Chondrocyte (in vitro differentiated cells): ENCODE measurements at places on chromosomes 3 and 15. TPM values are rescaled to one million over a fixed set of nuclear protein-coding genes. Genes with fewer than 3 reads are reported as not detected.

GRCh38 chr15:99104788-99105513, at the start of gene SYNM:
TSS of gene SYNM (plus strand) at chr15:99105080. CDS start at chr15:99105200, 120 bp downstream.
- DNase-seq = peak; percentile 94
- no peaks in the 10 kb centered on the region for H3K36me3 ChIP-seq
- no peak within 1 kb of the TSS for H3K27ac ChIP-seq
- H3K4me1 ChIP-seq = peaks cover 27% of the 10 kb centered on the region
- H3K27me3 ChIP-seq = peaks cover 4% of the 10 kb centered on the region

DNA sequence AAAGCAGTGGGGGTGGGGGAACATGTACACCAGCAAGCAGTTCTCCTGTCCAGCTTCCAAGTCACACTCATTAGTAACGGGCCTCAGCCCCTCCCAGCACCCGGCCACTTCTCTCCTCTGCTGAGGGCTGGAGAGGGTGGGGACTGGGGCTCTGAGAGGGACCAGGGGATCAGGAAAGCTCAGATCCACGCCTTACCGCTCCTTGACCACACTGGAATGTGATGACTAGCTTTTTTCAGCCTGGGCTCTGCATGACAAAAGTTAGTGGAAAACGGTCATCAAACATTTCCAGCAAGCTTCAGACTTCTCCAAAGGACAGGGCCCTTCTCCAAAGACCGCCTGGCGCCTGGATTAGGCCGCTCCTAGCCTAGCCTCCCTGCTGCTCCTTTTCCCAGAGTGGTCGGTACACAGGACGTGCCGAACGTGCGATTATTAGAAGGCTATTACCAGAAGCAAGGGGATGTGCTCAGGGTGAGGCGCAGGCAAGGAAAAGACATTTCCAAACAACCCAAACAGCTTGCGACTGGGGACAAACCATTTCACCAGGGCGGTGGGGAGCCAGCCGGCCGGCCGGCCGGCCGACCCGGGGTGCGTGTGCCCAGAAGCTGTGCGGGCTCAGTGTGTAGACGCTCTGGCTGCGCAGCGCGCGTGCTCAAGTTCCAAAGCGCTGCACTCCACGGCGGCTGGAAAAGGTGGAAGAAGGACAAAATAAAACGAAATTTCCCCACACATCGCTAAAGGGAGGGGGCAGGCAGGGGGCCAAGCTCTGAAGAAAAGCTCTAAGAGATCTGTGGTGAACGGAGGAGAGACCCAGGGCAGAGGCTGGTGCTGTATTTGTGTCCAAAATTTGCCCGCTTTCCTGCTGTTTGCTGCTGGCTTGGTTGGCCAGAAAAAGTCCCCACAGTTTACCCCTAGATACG, 51.0 kb upstream of the SSR3 start:
- H3K36me3 ChIP-seq = no peaks in the 10 kb centered on the region
- peak overlapping the region; percentile 97 for H3K27ac ChIP-seq
- peaks cover 39% of the 10 kb centered on the region for H3K4me1 ChIP-seq
- no peak for DNase-seq
- peak overlapping the region; percentile 75 for H3K4me3 ChIP-seq
- H3K27me3 ChIP-seq = no peaks in the 10 kb centered on the region

GRCh38 chr3:156559321-156559720, 4.4 kb upstream of the SSR3 start:
- no peak overlapping the region for H3K27ac ChIP-seq
- H3K36me3 ChIP-seq = no peaks in the 10 kb centered on the region
- H3K4me1 ChIP-seq = peaks cover 8% of the 10 kb centered on the region
- no peak for DNase-seq

GRCh38 chr15:77808075-77808474, 175.4 kb upstream of the LINGO1 start:
- DNase-seq = no peak
- H3K27ac ChIP-seq = no peak overlapping the region
- H3K4me3 ChIP-seq = no peak overlapping the region
- H3K36me3 ChIP-seq = no peaks in the 10 kb centered on the region
- peaks cover 9% of the 10 kb centered on the region for H3K27me3 ChIP-seq
- H3K4me1 ChIP-seq = peaks cover 5% of the 10 kb centered on the region

GRCh38 chr3:108509871-108510270, 525 bp downstream of the MYH15 start:
- no peaks in the 10 kb centered on the region for H3K27me3 ChIP-seq
- no peaks in the 10 kb centered on the region for H3K36me3 ChIP-seq
- no peak overlapping the region for H3K27ac ChIP-seq
- no peak for DNase-seq

DNA sequence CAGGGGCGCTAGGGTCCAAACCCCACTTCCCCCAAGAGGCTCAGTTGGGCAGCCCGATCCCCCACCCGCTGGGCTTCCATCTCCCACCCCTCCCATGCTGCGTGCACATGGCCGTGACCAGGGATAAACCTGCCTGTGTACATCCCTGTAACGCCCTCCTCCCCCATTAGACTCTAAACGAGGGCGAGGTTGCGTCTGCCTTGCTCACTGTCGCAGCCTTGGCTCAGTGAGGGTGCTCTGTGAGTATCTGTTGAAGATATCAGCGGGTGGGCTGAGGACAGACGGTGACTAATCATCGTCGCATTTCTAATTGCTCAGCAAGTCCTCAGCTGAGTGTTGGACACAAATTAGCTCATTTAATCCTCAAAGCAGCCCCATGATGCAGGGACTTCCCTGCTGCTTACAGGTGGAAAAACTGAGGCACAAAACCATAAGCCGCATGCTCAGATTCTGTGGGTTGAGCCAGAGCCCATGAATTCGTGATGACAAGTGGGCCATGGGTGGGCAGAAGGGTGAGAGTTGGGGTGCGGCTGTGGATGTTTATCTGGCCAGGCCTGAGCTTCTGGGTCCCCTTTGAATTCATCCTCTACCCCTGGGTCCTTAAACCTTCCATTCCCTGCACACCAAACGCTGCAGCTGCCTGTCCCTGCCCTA, 26.0 kb downstream of the FBLN2 start:
- peak overlapping the region; percentile 15 for H3K4me3 ChIP-seq
- DNase-seq = peak; percentile 59
- H3K27me3 ChIP-seq = no peaks in the 10 kb centered on the region
- H3K36me3 ChIP-seq = peaks cover 9% of the 10 kb centered on the region
- H3K27ac ChIP-seq = peak overlapping the region; percentile 61
- peaks cover 46% of the 10 kb centered on the region for H3K4me1 ChIP-seq

GRCh38 chr3:146967783-146968182, 362.6 kb upstream of the PLSCR5 start:
- H3K4me3 ChIP-seq = no peak overlapping the region
- H3K4me1 ChIP-seq = peaks cover 22% of the 10 kb centered on the region
- no peak for DNase-seq
- no peaks in the 10 kb centered on the region for H3K27me3 ChIP-seq
- H3K27ac ChIP-seq = peak overlapping the region; percentile 58

DNA sequence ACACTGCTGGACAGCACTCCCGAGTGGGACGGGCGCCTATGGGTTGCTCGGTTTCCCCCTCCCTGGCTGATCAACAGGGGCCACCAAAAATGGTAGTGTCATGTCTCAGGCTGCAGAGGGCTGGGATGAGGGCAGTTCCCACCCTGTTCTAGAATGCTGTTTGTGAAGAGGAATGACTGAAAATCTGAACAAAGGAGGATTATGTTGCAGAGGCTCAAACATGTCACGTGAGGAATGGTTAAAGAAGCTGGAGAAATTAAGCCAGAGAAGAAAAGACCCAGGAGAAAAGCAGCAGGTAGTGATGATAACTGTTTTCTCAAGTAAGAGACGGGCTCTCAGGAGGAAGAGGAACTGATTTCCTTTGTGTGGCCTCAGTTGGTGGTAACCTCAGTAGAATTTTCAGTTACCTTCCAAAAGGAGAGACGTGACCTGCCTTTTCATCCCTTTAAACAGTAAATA, 10.4 kb downstream of the SPG21 start:
- DNase-seq = no peak
- H3K36me3 ChIP-seq = peaks cover 26% of the 10 kb centered on the region
- H3K4me1 ChIP-seq = peaks cover 3% of the 10 kb centered on the region
- H3K4me3 ChIP-seq = no peak overlapping the region
- no peak overlapping the region for H3K27ac ChIP-seq

- H3K27ac ChIP-seq = no peak overlapping the region
- DNase-seq = no peak
- H3K27me3 ChIP-seq = no peaks in the 10 kb centered on the region
- no peaks in the 10 kb centered on the region for H3K36me3 ChIP-seq
- H3K4me1 ChIP-seq = peaks cover 16% of the 10 kb centered on the region
These were observed 56.9 kb downstream of the CADPS start for GRCh38 chr3:62818347-62818746.

DNA sequence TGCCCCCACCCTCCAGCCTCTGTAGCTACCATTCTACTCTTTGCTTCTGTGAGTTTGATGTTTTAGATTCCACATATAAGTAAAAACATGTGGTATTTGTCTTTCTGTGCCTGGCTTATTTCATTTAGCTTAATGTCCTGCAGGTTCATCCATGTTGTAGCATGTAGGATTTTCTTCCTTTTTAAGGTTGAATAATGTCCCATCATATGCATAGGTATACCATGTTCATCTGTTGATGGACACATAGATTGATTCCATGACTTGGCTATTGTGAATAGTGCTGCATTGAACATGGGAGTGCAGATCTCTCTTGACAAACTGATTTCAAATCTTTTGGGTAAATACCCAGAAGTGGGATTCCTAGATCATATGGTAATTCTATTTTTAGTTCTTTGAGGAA, 11.8 kb downstream of the THSD4 start:
- no peak overlapping the region for H3K4me3 ChIP-seq
- H3K27ac ChIP-seq = no peak overlapping the region
- peaks cover 11% of the 10 kb centered on the region for H3K4me1 ChIP-seq
- no peaks in the 10 kb centered on the region for H3K36me3 ChIP-seq

- H3K4me3 ChIP-seq = no peak overlapping the region
- peaks cover 32% of the 10 kb centered on the region for H3K4me1 ChIP-seq
- H3K36me3 ChIP-seq = no peaks in the 10 kb centered on the region
These were observed 3.7 kb downstream of the PROS1 start for GRCh38 chr3:93969997-93970396.

GRCh38 chr3:173138026-173138425, 3.0 kb downstream of the SPATA16 start:
- H3K36me3 ChIP-seq = no peaks in the 10 kb centered on the region
- no peak overlapping the region for H3K27ac ChIP-seq
- no peaks in the 10 kb centered on the region for H3K4me1 ChIP-seq
- DNase-seq = no peak
- H3K27me3 ChIP-seq = peaks cover 8% of the 10 kb centered on the region

- no peak overlapping the region for H3K27ac ChIP-seq
- no peak overlapping the region for H3K4me3 ChIP-seq
- no peak for DNase-seq
- H3K36me3 ChIP-seq = peaks cover 2% of the 10 kb centered on the region
These were observed 63.3 kb downstream of the AQP9 start for GRCh38 chr15:58201516-58201915.

- peaks cover 7% of the 10 kb centered on the region for H3K27me3 ChIP-seq
- peaks cover 5% of the 10 kb centered on the region for H3K4me1 ChIP-seq
- no peak for DNase-seq
- H3K36me3 ChIP-seq = no peaks in the 10 kb centered on the region
- H3K27ac ChIP-seq = no peak overlapping the region
These were observed 178.6 kb upstream of the LINGO1 start for GRCh38 chr15:77811270-77811669.

DNA sequence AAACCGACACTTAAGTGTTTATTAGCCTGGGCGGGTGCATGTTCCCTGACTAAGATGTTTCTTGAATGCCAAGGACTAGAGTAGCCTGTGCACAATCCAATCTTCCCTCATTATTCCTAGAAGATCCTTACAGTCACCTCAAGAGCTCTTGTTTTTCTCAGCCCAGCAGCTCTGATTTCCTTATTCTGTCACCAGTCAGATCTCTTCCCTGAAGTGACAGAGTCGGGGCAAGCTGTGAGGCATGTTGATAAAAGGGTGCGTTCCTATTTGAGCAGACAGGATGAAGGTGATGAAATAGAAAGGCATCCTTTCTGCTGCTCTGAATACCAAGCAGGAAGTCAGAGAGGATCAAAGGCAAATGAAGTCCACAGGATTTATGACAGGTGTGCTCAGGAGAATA, 125.6 kb upstream of the MCTP2 start:
- no peak for DNase-seq
- H3K27ac ChIP-seq = no peak overlapping the region
- peaks cover 12% of the 10 kb centered on the region for H3K4me1 ChIP-seq
- H3K4me3 ChIP-seq = no peak overlapping the region

GRCh38 chr3:32837789-32838188, 20.0 kb downstream of the TRIM71 start:
- peaks cover 23% of the 10 kb centered on the region for H3K27me3 ChIP-seq
- no peak overlapping the region for H3K4me3 ChIP-seq
- no peak overlapping the region for H3K27ac ChIP-seq
- H3K4me1 ChIP-seq = peaks cover 6% of the 10 kb centered on the region
- no peaks in the 10 kb centered on the region for H3K36me3 ChIP-seq

- no peaks in the 10 kb centered on the region for H3K36me3 ChIP-seq
- peaks cover 53% of the 10 kb centered on the region for H3K4me1 ChIP-seq
- H3K27ac ChIP-seq = no peak overlapping the region
- DNase-seq = no peak
- H3K27me3 ChIP-seq = no peaks in the 10 kb centered on the region
These were observed 426.1 kb upstream of the THBS1 start for GRCh38 chr15:39154776-39155175.

- H3K27me3 ChIP-seq = peaks cover 17% of the 10 kb centered on the region
- H3K4me1 ChIP-seq = peaks cover 3% of the 10 kb centered on the region
- no peak for DNase-seq
- no peak overlapping the region for H3K27ac ChIP-seq
- H3K4me3 ChIP-seq = no peak overlapping the region
These were observed 16.6 kb downstream of the GABRA5 start for GRCh38 chr15:26883466-26883865.

DNA sequence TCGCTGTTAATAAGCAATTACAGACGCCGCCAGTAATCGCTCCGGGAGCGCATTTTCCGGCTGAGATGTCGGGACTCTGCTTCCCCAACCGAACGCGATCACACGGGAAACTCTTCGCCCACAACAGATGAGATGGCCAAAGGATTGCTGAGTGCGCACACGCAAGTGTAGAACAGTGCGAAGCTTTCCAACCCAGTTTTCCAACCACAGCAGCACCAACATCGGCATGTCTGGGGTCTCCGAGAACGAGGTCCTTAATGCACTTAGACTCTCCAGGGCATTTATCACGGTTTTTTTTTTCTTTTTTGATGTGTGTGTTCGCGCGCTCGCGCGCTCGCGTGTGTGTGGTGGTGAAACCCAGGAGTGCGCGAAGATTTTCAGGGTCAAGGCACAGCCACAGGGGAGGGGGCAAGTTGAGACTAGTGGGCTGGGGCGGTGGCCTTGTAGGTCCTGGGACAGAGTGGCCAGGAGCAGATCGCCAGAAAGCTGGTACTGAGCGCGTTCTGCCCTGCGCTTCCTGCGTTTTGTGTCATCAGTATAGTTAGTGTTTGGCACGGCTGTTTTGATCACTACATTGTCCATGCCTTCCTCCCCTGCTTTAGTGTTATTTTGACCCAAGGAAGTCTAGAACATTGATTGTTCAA, 1.8 kb upstream of the EOMES start:
- no peak overlapping the region for H3K4me3 ChIP-seq
- H3K27ac ChIP-seq = no peak overlapping the region
- no peak for DNase-seq
- H3K4me1 ChIP-seq = peaks cover 47% of the 10 kb centered on the region
- H3K36me3 ChIP-seq = no peaks in the 10 kb centered on the region

GRCh38 chr15:59345326-59345725, 27.3 kb downstream of the MYO1E start:
- no peaks in the 10 kb centered on the region for H3K27me3 ChIP-seq
- H3K36me3 ChIP-seq = peaks cover 8% of the 10 kb centered on the region
- H3K4me1 ChIP-seq = peaks cover 24% of the 10 kb centered on the region
- H3K4me3 ChIP-seq = no peak overlapping the region
- H3K27ac ChIP-seq = no peak overlapping the region

Gene SLC6A1
- total RNA-seq = 0.87 to 2.3 TPM (median 2.0 TPM) in 3 replicates

Gene PLXNA1
- 69.8 to 99.1 TPM (median 98.2 TPM) in 3 replicates for total RNA-seq

Gene ITIH1
- not detected in 3 replicates for total RNA-seq

Gene GOLGA6B
- 0.10 TPM in 1 of 3 replicates, not detected in the others for total RNA-seq

Gene WDR49
- not detected in 3 replicates for total RNA-seq

Gene BMF
- 15.1 to 40.9 TPM (median 17.9 TPM) in 3 replicates for total RNA-seq

Gene CDCP1
- 0.15 to 0.48 TPM (median 0.18 TPM) in 3 replicates for total RNA-seq

Gene CASR
- total RNA-seq = not detected in 3 replicates

Gene DNAH12
- total RNA-seq = 0.02 to 0.29 TPM (median 0.15 TPM) in 3 replicates
